ENCODE measurements at places on chromosomes 4 and X.

DNA sequence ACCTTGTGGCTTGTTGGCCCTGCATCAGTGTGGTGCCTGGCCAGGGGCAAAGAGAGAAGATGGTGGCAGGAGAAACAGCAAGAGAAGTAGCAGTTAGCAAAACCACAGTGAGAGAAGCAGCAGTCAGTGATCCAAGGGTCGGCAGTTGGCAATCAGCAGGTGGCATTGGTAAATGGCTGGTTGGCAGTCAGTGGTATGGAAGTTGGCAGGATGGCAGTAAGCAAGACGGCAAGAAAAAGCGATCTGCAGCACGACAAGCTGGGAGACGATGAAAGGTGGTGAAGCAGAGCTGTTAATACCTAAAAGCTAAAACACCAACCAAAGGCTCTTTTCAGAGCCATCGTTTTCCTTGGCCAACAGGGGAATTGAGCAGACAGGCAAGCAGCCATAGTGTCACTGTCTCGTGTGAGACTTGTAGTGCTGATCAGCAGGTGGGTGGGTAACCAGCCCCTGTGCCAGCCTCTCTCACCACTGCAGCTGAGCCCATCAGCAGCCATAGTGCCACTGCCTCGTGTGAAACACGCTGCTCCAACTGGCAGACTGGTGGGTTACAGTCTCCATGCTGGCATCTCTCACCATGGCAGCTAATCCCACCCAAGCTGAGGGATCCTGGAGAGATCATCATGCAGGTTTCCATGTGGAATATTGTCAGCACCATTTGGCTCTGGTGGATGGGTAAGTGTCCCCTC is 2078.4 kb downstream of the PCDH7 start:
- no peak for DNase-seq

DNA sequence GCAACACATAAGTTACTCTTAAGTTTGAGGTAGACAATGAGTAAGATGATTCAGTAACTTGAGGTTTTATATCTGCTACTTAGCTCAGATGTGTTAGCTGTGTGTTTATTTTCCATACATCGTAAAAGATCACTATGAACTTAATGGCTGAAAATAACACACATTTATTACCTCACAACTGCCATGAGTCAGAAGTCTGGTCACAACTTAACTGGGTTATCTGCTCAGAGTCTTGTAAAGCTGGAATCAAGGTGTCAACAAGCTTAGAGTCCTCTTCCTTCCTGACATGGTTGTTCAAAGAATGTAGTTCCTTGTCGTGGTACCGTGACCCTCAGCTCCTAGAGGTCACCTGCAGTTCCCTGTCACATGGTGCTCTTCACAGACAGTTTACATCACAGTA is 204.9 kb upstream of the MAGEB2 start:
- DNase-seq, result no peak

- DNase-seq, result no peak
Observed at GRCh38 chr4:108036213-108036612, 46.5 kb downstream of the HADH start.

DNA sequence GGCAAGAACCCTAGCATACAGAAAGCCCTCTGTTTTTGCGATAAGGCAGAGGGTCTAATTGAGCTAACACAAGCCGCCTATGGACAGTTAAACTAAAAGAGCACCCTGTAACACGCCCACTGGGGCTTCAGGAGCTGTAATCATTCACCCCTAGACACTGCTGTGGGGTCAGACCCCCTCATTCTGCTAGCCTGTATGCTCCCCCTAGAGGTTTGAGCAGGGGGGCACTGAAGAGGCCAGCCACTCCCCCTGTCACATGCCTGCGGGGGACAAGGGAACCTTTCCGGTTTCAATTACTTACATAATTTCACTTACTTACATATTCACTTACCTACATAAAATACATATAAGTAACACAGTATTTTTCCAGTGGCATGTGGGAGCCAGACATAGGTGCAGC is 469.5 kb upstream of the FAM241A start:
- DNase-seq, result no peak

- DNase-seq, result no peak
Observed at GRCh38 chr4:82436130-82436529, 5.7 kb downstream of the ENOPH1 start.

DNA sequence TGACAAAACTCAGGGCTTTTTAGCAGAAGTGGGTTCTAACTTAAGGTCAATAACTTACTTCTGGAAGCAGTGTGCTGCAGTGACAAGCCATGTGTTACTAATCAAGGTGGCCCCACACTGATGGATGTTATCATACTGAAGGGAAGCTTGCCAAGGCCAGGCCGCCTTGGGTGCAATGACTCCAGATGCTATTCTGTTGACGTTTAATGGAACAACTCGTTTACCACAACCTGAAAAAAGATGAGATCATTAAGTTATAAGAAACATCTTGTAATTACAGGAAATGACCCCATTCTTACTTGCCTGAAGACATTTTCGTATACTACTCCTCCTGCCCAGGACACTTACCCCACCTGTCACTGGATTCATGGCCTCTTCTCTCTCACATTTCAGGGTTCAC is 38.9 kb upstream of the TMPRSS11D start:
- DNase-seq, result no peak

DNA sequence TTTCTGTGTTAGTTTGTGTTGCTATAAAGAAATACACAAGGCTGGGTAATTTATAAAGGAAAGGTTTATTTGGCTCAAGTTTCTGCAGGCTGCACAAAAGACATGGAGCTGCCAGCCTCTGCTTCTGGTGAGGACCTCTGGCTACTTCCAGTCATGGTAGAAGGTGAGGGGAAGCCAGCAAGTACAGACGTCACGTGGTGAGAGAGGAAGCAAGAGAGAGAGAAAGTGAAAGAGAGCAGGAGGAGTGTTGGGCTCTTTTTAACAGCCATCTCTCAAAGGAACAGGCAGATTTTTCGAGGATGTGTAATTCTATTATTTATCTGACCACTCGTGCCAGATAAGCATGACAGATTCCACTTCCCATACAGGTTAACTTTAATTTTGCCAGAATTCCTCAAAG is 1199.1 kb downstream of the ADGRL3 start:
- no peak for DNase-seq

DNA sequence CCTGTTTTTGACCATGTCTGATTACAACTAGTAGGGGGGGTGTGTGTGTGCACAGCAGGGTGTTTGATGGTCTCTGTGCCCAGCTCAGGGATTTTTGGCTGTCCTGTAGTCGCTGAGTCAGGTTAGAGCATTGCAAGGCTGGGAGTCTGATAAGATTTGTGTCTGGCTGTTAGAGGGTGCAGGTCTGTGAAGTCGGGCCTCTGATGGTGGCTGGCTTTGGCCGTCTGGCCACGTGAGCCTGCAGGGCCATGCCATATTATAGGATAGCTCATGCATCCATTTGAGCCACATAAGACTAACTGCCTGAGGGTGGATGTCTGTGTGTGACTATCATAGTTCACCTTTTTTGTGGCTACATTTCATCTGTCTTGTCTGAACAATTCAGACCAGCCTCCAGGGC is 4.9 kb downstream of the PORCN start:
- no peak for DNase-seq

DNA sequence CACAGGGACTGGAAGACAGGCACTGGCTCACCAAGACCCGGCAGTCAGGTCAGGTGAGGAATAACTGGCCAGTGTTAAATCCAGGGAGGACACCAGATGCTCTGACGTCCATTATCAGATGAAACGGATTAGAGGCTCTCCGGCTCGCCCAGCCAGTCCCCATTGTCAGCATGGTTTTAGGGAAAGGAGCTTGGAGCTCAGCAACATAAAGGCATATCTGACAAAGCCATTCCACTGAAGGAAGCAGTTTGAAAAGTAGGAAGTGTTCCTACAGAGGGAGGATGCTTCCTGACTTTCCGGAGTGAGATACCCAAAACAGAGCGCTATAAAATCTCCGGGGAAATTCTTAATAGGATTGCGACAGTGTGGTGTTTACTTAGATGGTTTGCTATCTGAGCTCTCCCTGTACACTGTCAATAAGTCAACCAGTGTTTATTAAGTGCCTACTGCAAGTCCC is 14.8 kb downstream of the NDNF start:
- no peak for DNase-seq

- no peak for DNase-seq
Observed at GRCh38 chrX:22325096-22325495, 52.4 kb downstream of the CBLL2 start.

- no peak for DNase-seq
Observed at GRCh38 chrX:21056622-21057021, 317.6 kb upstream of the CNKSR2 start.

- DNase-seq, result no peak
Observed at GRCh38 chr4:53376900-53377299, 541 bp upstream of the FIP1L1 start.

- DNase-seq, result no peak
Observed at GRCh38 chr4:40276546-40276945, 58.6 kb upstream of the CHRNA9 start.

DNA sequence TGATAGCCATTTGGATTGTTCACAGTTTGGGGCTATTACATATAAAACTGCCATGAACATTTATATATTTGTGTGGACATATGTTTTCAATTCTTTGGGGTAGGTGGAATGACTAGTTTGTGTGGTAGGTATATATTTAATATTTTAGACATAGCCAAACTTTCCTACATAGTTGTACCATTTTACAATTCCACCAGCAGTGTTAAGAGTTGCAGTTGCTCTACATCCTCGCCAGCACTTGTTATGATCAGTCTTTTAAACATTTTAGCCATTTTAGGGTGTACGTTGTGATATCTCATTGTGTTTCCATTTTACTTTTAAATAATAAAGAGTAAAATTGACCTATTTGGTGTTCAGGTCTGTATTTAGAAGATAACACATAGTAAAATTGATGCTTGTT is 76.6 kb downstream of the ZFX start:
- DNase-seq, result no peak

DNA sequence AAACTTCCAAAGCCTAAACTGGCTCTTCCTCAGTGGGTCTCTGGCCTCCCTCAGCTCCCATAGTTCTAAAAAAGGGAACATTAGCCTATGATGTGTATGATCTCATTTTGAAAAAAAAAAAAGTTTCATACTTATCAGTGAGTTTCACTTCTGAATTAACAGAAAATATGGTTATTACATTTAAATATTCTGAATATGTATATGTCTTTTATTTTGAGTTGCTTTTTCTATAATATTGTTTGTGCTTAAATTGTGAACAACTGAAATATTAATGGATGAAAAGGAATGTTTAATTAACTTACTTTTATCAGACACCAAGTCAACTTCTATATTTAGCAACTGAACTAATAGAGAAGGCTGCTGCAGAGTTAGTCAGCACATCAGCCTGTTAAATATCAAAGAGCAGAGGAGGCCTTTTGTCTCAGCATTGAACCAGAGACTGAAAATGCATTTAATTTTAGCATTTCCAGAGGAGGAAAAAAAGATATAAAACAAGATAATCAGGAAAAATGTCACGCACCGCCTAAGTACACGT is 20.4 kb upstream of the FHL1 start:
- DNase-seq, result no peak

DNA sequence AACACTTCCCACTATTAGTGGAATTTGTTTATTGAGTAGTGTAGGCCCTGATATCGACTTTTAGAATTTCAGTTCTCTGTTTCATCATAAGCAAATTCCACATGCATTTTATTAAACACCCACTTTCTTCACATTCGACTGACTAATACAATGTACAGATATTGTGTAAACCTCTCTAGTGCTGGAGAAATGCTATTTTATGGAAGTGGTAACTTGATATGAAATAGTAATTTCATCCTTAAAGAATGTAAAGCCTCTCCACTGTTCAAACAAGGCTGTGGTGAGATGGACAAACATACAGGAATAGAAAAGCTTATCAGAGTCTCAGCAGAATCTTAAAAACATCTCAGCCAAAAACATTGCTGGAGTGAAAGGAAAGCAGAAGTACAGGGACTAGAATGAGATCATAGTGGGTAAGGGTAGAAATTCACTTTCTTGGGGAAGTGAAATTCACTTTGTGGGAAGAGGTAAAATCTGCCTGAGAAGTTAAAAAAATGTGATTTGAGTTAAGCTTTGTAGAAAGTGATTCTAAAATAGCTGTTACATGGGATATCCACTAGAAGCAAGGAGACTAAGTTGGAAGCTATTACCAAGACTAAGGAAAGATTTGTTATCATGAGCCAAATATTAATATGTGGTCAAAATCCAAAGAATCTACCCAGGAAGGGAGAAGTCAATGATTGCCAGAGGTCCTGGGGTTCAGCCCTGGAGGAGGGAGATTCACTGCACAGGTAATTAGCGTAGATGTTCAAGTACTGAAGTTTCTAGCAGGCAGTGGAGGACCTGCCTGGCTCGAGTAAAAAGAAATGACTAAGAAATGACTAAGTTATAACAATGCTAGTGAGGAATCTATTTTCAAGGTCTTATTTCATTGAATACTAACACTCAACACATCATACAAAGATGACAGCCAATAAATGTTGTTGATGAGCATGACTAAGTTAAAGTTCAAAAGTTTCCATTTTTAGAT is 398.3 kb upstream of the FAM47C start:
- no peak for DNase-seq

- DNase-seq, result peak; percentile 33
Observed at GRCh38 chrX:138982365-138982764, 270.8 kb upstream of the FGF13 start.
